GM23248 (cell line): ENCODE measurements at places on chromosomes 1 and 21. TPM values are rescaled to one million over a fixed set of nuclear protein-coding genes. Genes with fewer than 3 reads are reported as not detected.

AADACL3 gene
- total RNA-seq = not detected in 2 replicates

HSD3B1 gene
- not detected in 2 replicates for total RNA-seq

LINGO4 gene
- total RNA-seq = not detected in 2 replicates

OLIG2 gene
- not detected in 2 replicates for total RNA-seq

DMAP1 gene
- total RNA-seq = 9.6 and 16.0 TPM in 2 replicates

PTPN7 gene
- not detected in 2 replicates for total RNA-seq

CACNA1S gene
- total RNA-seq = not detected in 2 replicates

FAM131C gene
- total RNA-seq = 0.51 and 0.97 TPM in 2 replicates

BARHL2 gene
- not detected in 2 replicates for total RNA-seq

FCRLA gene
- total RNA-seq = 7.5 and 8.4 TPM in 2 replicates

TDRD5 gene
- not detected in 2 replicates for total RNA-seq

KCNE2 gene
- total RNA-seq = not detected in 2 replicates

HYI gene
- total RNA-seq = 28.5 and 35.7 TPM in 2 replicates

TMEM81 gene
- total RNA-seq = 0.51 and 2.2 TPM in 2 replicates

GNAT2 gene
- not detected in 2 replicates for total RNA-seq

KLF17 gene
- 0.11 and 0.13 TPM in 2 replicates for total RNA-seq

TMIGD3 gene
- total RNA-seq = not detected in 2 replicates

NPR1 gene
- total RNA-seq = 0.25 TPM in 1 of 2 replicates, not detected in the other

NCF2 gene
- not detected in 2 replicates for total RNA-seq

CYP4A11 gene
- not detected in 2 replicates for total RNA-seq

OR10Z1 gene
- not detected in 2 replicates for total RNA-seq

TAF12 gene
- total RNA-seq = 18.4 and 49.7 TPM in 2 replicates

ADAM30 gene
- not detected in 2 replicates for total RNA-seq

CD48 gene
- total RNA-seq = not detected in 2 replicates

APOBEC4 gene
- total RNA-seq = not detected in 2 replicates

OR2G6 gene
- not detected in 2 replicates for total RNA-seq

MORN1 gene
- total RNA-seq = 6.3 and 8.8 TPM in 2 replicates

OLFM3 gene
- not detected in 2 replicates for total RNA-seq

ERICH3 gene
- total RNA-seq = not detected in 2 replicates

RHOU gene
- total RNA-seq = 1.8 TPM in 2 replicates

KIF17 gene
- 0.11 TPM in 1 of 2 replicates, not detected in the other for total RNA-seq

SPRR4 gene
- not detected in 2 replicates for total RNA-seq

GSTM3 gene
- total RNA-seq = 28.7 and 30.0 TPM in 2 replicates

SPRR1A gene
- not detected in 2 replicates for total RNA-seq

EXTL1 gene
- 3.4 and 5.5 TPM in 2 replicates for total RNA-seq
